Heart left ventricle (tissue), 16 donors: ENCODE measurements at places on chromosomes 7 and 10. TPM values are rescaled to one million over a fixed set of nuclear protein-coding genes. Genes with fewer than 3 reads are reported as not detected.

The SEMA3C gene
- 37.1 TPM for polyA plus RNA-seq

The FAM107B gene
- 3.2 TPM for polyA plus RNA-seq

The SLC18A3 gene
- not detected for polyA plus RNA-seq

DNA sequence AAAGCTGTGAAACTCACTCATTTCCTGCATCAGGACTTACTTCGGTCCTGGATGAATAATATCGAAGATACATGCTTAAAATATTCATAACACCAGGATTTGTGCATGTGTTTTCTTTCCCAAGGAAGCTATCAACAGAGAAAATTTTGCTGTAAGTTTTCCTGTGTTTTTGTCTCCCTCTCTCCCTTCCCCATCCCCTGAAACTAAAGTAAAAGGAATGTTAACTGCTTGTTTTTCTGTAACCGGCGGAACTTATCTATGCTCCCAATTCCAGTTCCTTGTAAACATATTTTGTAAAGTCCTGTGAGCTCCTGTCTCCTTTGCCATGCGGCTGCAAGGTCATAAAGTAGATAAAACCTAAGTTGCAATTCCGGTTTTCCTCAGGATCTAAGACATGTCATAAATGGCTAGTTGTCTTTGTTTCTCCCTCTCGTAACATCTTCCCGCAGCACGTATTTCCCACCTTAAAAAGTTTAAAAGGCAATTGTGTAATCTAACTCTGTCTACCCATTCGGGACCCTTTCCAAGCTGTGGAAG is 79.0 kb upstream of the POM121L12 start:
- no peaks in the 10 kb centered on the region for H3K27me3 ChIP-seq
- DNase-seq = no peak
- no peak overlapping the region for H3K4me3 ChIP-seq
- no peaks in the 10 kb centered on the region for H3K4me1 ChIP-seq

DNA sequence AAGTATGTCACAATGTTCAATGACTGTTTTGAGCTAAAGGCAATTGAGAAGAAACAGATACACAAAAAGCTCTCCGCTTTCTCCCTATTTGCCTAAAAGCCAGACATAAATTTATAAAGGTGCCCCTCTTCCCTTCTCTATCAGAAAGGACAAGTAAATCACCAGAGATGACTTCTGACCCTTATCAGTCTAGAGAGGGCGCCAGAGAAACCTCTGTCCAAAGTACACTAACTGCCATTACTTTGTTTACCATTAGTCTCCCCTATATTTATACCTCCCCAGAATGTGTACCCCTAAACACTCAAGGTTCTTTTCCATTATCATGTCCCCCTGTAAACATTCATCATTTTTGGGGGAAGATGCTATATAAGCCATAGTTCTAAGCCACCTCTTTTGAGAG is 49.3 kb downstream of the TPK1 start:
- H3K4me3 ChIP-seq = no peak overlapping the region
- H3K36me3 ChIP-seq = no peaks in the 10 kb centered on the region
- DNase-seq = no peak
- H3K4me1 ChIP-seq = no peaks in the 10 kb centered on the region
- H3K27me3 ChIP-seq = no peaks in the 10 kb centered on the region

DNA sequence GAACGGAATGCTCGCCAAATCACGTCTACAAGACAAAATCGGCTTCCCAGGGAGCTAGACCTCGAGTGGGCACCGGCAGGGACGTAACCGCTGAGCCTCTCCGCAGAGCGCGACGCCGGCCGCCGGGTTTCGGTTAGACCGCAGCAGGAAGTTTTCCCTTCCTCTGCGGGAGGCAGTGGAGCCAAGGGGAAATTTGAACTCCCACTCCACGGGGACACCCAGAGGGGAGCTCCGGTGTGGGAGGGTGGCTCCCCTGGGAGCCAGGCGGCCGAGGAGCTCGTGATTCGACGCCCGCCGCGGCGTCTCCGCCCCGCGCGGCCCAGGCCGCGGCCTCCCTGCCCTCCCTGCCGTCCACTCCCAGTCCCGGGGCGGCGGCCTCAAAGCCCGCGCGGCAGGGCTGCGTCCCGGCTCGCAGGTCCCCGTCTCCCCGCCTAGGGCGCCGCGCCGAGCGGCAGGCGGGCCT is 426 bp downstream of the SYPL1 start:
- no peaks in the 10 kb centered on the region for H3K36me3 ChIP-seq
- H3K4me1 ChIP-seq = peaks cover 28% of the 10 kb centered on the region
- H3K4me3 ChIP-seq = peak overlapping the region; percentile 48
- no peaks in the 10 kb centered on the region for H3K27me3 ChIP-seq
- peak; percentile 87 for DNase-seq
- peak overlapping the region; percentile 93 for H3K27ac ChIP-seq

DNA sequence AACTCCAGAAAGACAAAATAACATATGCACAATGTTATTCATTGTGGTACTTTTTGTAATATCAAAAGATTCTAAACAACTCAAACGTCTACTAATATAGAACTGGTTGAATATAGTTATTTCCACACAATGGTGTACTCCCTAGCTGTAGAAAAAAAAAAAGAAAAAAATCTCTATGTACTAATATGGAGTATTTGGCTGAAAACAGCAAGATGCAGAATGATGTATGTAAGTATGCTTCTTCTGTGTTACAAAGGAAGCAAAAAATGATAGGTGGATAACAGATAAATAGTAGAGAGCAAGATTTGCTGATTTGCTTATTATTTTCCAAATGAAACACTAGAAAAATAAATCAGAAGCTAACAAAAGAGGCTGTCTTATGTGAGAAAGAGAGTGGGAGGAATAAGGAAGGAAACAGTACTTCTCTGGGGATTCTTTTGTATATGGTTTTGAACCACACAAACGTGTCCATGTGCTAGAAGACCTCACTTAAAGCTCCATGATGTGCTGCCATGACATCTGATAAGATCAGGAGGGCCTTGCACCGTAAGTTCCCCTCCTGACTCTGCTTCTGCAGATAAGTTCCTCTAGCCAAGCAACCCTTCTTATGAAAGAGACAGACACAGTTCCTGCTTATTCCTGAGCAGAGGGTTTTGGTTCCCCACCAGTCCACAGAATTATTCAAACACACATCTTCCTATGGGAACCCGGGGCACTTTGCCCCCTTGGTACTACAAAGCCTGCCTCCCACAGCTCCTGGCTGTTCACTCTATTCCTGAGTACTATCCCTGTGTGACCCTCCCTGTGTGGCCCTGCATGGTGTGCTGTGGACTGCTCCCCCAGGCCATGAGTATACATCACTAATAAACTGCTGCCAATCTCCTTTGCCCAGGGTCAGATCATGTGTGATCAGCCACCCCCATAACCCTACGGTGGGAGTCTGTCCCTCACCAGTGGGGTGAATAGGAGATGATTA is 159.1 kb downstream of the CCDC71L start:
- no peaks in the 10 kb centered on the region for H3K36me3 ChIP-seq
- no peak for DNase-seq
- no peak overlapping the region for H3K4me3 ChIP-seq
- H3K27ac ChIP-seq = no peak overlapping the region
- H3K27me3 ChIP-seq = no peaks in the 10 kb centered on the region

- peaks cover 4% of the 10 kb centered on the region for H3K27me3 ChIP-seq
- H3K4me3 ChIP-seq = no peak overlapping the region
- H3K4me1 ChIP-seq = no peaks in the 10 kb centered on the region
- DNase-seq = no peak
Observed at GRCh38 chr7:117480978-117481377, 1.2 kb downstream of the CFTR start.

GRCh38 chr10:112182784-112183328 is 709 bp downstream of the GPAM start:
- peak overlapping the region; percentile 74 for H3K27ac ChIP-seq
- peaks cover 21% of the 10 kb centered on the region for H3K4me1 ChIP-seq
- peaks cover 29% of the 10 kb centered on the region for H3K36me3 ChIP-seq
- no peak for DNase-seq
- H3K27me3 ChIP-seq = no peaks in the 10 kb centered on the region

DNA sequence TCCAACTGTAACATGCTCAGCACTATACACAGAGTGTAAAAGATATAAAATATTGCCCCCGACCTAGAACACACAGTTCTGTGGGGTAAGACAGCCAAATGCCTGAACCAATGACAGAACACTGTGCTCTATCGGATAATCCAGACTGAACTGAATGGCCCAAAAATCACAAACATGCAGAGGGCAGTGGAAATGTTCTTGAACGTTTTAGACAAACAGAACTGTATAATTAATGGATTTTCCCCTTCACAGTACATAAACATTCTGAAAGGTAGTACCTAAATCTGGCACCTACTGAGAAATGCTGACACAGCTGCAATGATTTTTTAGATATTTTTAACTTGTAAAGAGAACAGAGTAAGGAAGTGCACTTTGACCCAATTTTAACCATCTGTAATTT is 33.4 kb downstream of the PARD3 start:
- H3K27ac ChIP-seq = no peak overlapping the region
- no peak overlapping the region for H3K4me3 ChIP-seq
- DNase-seq = no peak
- no peaks in the 10 kb centered on the region for H3K36me3 ChIP-seq
